Kidney (tissue), 22 donors: ENCODE measurements at places on chromosomes 13 and 19. TPM values are rescaled to one million over a fixed set of nuclear protein-coding genes. Genes with fewer than 3 reads are reported as not detected.
A peak's percentile ranks its signal among the peaks of the same experiment; 100 is the strongest.

FRY gene
- 21.8 TPM for polyA plus RNA-seq

GRCh38 chr19:1206150-1206863 is 729 bp downstream of the STK11 start:
- no peak for DNase-seq

DNA sequence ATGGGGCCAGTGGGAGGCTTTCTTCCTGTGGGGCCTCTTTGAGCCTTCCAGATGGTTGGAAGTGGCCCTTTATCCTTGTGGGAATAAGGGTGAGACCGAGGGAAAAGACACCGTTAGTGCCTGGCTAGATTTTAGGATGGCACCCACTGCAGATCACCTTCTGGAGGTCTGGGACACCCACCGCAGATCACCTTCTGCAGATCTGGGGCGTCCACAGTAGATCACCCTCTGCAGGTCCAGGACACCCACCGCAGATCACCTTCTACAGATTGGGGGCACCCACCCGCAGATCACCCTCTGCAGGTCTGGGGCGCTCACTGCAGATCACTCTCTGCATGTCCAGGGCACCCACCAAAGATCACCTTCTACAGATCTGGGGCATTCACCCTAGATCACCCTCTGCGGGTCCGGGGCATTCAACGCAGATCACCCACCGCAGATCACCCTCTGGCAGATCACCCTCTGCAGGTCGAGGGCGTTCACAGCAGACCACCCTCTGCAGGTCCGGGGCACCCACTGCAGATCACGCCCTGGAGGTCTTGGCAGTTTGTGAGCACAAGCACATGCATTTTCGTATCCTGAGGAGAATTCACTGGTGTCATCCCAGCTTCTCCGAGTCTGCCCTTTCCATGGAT is 153.4 kb upstream of the TSHZ3 start:
- DNase-seq, result no peak

DNA sequence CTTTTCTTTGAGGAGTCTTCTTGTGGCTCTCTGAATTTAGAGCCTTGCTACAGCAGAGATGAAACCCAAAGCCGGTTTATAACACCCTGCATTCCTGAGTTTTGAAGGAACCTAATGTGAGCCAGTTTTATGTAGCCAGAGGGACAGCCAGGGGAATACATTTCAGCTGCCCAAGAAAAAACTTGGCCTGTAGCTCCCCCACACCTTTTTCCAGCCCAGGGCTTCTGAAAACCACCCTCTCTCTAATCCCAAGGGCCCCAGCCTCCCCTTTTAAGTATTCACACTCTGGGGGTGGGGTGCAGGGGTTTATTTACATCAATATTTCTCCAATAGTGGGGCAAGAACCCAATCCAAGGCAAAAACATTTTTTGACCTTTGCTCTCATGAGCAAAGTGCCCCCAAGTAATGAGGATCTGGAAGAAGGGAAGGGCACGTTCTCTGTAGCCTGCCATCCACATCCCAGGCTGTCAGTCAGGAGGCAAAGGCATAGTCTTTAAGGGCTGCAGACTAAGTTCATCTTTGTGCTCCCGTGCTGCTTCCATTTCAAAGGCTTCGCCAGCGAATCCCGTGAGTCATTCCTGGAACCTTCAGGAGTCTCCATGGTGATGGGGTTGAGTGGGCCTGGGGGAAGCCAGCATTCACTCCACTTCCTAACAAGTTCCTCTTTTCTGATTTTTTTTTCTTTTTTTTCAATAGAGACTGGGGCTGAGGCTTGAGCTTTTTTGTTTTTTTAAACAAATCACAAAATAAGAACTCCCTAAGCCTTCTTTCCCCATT is 33.2 kb upstream of the MEDAG start:
- peak; percentile 85 for DNase-seq

ZNF135 gene
- polyA plus RNA-seq, result 5.6 TPM

DNA sequence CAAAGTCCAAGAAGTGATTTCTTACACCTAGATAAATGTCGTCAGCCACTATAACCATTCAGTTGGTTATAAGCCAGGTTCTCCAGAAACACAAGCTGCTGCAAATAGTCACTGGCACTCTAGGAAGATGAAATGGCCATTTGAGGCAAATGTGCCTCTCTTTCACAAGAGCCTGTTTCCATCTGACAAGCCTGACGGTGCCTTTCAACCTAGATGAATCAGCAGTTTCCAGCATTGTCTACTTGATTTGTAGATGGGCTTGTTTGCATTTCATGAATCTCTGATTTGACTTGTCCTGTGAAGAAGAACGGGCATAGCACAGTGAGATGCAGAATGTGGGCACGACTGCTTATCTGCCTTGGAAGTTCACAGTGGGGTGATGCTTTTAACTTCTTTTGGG is 327.2 kb downstream of the LMO7 start:
- no peak for DNase-seq

DNA sequence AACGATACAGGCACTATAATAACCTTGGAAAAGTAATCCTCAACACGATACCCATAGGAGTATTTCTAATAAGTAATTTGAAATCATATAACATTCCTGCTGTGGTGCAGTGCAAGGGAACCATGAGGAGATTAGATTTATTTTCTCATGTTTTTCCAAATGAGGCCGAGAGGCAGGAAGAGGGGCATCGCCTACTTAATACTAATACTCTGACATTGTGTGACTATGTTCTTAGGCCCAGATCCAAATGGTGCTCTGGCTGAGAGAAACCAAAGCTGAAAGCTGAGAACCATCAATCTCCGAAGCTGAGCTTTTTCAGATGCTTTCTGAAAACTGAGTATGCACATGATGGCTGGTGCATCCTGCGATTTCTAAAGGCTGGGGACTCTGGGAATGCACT is 248.0 kb upstream of the MAB21L1 start:
- DNase-seq, result no peak

DNA sequence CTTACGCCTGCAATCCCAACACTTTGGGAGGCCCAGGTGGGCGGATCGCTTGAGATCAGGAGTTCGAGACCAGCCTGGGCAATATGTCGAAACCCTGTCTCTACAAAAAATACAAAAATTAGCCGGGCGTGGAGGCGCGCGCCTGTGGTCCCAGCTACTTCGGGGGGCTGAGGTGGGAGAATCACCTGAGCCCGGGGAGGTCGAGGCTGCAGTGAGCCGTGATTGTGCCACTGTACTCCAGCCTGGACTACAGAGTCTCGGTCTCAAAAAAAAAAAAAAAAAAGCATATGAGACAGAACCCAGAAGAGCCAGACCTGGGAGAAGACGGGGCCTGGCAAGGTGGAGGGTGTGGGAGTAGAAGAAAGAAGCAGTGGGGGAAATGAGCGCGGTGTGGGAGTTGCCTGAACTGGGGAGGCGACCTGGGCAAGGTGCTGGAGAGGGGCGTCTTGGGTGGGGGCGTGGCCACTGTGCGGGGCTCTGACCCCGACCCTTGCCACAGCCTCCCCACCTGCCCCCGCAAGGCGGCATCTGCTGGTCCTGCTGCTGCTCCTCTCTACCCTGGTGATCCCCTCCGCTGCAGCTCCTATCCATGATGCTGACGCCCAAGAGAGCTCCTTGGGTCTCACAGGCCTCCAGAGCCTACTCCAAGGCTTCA is 533 bp downstream of the DKKL1 start:
- DNase-seq, result no peak

ZNF93 gene
- 1.9 TPM for polyA plus RNA-seq

DNA sequence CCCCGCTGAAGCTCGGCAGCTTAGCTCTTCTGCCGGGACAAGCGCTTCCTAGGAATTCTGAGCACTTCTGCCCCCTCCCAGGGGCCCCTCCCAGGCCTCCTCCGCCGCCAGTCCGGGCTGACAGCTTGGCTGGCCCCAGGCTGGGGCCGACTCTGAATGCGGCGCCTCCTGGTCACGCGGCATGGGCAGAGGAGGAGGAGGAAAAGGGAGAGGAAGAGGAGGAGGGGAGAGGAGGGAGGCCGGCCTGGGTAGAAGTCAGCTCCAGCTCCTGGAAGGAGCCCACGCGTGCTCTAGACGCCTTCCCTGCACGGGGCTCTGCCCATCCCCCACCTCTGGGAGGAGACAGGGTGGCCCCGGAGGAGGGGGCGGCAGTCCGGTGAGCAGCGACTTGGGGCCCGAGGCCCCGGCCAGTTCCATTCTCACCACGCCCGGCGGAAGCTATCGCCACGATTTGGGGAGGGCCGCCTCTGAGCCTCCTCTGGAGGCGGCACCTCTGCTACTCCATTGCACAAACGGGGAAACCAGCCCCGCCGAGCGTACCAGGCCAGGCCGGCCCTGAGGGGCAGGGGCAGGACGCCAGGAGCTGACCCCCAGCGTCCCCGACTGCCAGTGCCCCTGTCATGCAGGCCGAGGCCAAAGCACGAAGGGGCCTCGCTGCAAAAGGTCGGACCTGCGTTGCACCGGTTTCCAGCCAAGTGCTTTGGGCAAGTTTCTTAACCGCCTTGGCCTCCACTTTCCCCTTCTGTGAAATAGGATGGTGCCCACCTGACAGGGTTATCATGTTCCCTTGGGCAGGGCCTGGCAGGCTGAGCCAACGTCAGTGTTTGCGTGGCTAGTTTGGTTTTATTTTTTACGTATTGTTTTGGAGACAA is 31.6 kb downstream of the CCNE1 start:
- DNase-seq, result peak; percentile 82

GRCh38 chr19:38270587-38271167 is 6.3 kb downstream of the SPINT2 start:
- DNase-seq, result no peak

LIM2 gene
- polyA plus RNA-seq, result not detected

DNA sequence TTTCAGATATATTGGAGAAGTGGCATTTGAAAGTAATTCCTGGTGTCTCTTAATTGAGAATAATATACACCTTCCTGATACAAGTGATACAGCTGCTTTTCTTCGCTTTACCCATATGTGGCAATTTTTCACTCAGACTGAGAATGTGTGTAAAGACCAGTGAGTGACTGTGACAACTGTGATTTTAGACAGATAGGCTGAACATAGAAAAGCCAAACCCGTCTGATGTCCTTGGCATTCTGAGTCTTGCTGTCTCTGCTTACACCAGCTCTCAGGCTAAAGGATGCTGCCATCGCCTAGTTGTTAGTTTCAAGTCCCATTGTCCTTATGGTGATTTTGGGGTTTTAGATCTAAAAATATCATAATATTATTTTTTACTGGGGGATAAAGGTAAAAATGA is 492.6 kb downstream of the RFC3 start:
- DNase-seq, result no peak

DNA sequence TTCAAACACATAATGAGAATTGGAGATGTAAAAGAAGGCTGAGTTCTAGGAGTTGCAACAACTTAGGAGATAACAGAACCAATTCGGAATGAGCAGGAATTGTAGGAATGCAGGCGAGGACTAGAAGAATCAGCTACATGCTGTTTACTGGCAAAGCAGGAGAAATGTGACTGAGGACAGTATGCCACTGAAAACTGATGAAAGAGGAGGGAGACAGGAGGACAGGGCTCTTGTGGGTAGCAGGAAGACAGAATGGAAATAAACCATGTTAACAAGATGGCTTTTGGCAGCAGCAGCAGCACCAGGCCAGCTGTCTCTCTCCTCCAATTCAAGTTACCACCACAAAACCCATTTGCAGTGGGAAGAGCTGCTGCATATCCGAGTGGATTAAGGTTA is 91.0 kb upstream of the SLC15A1 start:
- DNase-seq, result no peak

DNA sequence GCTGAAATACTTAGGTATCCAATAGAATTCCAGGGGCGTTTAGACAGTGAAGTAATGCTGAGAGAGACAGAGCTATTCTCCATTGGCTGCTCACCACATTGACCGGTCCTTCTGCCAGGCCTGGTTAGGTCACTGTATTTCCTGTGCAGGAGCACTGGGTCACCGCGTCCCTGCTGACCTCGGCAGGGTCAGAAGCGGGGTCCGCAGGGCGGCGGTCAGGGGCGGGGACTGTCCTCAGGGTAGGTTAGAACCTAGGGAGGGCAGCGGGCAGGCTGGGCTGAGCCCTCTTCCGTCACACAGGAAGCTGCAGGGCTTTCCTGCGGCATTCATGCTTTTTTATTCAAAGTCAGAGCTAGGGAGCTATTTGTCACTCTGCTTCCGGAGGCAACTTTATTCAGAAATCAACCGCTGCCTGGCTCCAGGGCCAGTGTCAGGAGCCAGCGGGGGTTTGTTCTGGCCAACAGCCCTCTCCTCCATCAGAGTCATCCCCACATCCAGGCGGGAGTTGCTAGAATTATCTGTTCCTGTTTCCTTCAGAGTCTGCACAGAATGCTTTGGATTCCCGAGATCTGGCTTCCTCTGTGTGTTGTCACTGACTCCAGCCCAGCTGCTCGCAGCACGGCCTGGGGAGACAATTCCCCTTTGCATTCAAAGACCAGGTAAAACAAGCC is 81.2 kb upstream of the WASF3 start:
- DNase-seq, result peak; percentile 80

GRIK5 gene
- 8.9 TPM for polyA plus RNA-seq

DNA sequence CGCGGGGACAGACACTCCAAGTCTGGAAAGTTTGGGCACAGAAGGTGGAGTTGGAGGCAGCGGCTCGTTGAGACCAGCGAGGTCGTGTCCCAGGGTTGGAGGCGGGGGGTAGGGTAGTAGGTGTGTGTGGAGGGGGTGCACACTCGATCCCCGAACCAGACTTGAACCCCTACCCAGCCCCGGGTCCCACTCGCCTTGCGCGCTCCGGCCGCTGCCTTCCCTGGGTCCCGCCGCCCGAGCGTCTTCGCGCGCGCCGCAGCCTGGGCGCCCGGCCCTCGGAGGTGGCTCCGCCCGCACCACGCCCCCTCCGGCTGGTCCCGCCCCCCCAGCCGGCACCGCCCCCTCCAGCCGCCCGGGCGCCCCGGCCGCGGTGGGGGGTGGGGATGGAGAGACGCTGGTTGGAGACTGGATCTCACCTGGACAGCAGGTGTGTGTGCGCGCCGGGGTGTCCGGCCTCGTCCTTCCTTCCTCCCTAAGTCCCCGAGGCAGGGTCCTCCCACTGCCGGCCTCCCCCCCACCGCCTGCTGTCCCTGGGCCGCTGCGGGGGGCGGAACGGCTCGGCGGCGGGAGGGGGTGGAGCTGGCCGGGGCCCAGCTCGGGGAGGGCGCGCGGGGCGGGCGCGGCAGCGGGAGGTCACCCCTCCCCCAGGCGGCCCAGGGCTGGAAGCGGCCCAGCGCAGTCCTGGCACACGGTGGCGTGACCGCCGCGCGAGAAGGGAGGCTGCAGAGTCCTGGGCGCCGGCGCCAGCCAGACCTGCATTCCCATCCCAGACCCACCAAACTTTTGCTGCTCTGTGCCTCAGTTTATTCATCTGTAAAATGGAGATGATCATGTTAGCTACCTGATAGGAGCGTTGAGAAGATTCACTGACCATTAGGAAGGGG is at the start of gene KANK2:
Gene KANK2, minus strand, starts transcription at position 255 of the 884 bp plus-strand sequence. CDS start 3,034 bp downstream, outside the sequence.
- DNase-seq, result peak; percentile 90

- no peak for DNase-seq
These were observed 4.9 kb downstream of the HPN start for GRCh38 chr19:35046461-35046860.

- peak; percentile 90 for DNase-seq
These were observed 402.2 kb upstream of the ZNF507 start for GRCh38 chr19:31943191-31943661.

- no peak for DNase-seq
These were observed 240.2 kb upstream of the STARD13 start for GRCh38 chr13:33525763-33526162.

DNA sequence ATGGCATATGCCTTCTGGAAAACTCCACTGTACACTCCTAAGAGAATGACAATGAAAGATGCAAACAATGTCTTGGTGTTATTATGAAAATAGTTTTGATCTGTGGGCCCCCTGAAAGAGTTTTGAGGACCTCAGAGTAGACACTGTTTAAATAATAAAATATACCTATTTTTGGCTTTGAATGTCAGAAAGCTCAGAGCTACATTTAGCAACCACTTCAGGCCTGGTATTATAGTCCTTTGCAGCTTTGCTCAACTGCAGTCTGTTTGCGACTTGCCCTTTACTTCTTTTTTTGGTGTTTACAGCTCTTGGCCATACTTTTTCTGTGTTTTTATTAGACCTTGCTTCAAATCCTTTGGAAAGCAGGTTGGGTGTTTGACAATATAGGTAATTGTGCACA is 5.8 kb upstream of the UBE2L5 start:
- no peak for DNase-seq

GRCh38 chr19:2362970-2363300 is 2.9 kb downstream of the TMPRSS9 start:
- no peak for DNase-seq
